ENCODE measurements at places on chromosomes 12 and 14.

DNA sequence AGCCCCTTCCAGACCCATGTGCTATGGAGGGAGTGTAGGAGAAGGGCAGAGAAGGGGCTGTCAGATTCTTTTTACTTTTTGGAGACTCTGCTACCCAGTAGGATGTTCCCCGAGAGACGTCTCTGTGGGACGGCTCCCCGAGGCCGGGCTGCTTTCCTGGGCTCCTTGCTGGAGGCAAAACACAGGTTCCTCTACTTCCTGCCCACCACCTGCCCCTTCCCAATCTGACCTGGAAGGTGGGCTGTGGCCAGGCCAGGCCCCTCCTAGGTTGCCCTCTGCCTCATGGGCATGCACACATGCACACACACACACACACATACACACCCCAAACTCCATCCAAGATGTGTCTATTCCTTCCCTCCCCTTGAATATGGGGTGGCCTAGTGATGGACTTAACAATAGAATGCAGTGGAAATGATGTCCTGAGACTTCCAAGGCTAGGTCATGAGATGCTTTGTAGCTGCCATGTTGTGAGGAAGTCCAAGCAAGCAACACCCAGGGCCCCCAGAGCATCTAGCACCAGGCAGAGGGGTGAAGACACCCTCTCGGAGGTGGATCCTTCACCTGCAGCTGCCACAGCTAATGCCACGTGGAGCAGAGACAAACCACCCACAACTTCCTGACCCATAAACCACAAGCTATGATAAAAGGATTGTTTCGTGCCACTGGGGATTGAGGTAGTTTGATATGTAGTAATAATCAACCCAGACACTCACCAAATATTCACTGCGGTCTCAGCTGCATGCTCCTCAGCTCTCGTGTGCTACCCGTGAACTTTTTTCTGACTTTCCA is 1.6 kb upstream of the ASB2 start:
- DNase-seq, result peak; percentile 50

DNA sequence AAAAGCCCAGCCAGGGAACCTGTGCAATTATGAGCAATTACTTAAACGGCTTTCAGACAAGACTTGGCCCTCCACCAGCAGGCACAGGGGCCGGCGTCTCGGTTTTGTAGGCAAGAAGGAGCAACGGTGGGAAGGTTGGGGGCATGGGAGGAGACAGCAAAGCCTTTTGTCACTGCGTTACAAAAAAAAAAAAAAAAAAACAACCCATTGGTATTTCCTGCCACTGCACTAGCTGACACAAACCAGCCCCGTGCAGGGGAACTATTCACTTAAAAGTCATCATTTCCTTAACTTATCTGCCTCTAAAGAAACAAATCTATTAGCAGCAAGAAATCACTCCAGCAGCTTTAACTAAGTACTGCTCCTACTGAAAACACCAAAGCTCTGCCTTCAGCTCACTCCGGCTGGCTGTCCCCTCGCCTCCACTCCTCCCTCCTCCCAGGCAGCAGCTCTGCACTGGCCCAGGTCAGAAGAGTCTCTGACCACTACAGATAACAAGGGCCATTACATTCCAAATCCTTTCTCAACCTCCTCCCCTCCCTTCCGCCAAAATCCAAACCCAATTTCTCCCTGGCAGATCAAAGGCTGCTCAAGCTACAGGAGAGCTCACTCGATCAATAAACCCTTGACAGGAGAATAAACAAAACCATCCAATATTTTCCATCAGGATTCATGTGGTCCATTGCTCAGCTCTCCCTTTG is 105.2 kb upstream of the CDKN3 start:
- DNase-seq, result no peak

GRCh38 chr14:70652871-70653270 is 11.2 kb downstream of the TTC9 start:
- no peak for DNase-seq

DNA sequence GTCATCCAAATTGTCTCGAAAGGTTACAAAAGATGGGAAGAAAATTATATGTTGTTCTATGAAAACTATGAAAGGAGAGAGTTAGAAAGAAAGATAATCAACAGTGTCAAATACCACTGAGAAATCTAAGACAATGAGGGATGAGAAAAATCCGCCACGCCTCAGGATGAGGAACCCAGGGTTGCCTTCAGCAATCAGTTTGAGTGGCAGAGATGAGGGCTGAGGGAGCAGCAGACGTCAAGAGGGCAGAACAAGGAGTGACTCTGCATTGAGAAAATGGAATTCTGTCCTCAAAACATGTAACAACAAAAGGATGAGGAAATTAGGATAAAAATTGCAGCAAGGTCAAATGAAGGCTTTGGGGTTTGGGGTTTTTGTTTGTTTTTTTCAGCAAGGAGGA is 18.3 kb upstream of the OXA1L start:
- DNase-seq, result no peak

DNA sequence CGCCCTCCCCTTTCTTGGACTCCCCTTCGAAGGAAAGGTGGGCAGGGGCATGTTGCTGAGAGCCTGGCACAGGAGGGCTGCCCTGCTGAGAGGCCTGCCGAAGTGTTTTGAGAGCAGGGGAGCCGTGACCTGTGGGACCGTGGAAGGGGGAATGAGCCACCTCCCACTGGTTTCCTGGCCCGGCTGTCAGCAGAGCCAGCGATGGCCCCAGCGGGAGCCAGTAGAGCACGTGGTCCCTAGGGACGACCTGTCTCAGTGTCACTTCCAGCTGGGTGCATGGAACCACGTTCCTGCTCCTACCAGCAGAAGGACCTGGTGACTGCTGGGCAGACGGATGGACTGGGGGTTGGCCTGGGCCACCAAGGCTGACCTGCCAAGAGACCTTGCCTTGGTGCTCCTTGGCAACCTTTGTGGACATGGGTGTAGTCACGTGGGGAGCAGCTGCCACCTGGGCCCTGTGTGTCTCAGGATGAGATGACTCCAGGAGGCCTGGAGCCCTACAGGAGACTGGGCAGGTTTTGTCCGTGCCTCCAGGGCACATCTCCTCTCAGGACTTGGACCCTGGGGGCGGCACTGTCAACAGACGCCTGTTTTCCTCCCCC is 34.6 kb downstream of the BEGAIN start:
- DNase-seq, result no peak

- peak; percentile 32 for DNase-seq
Observed at GRCh38 chr14:100540141-100540925, 46.9 kb downstream of the BEGAIN start.

GRCh38 chr12:3759878-3760277 is 7.0 kb upstream of the CRACR2A start:
- DNase-seq, result peak; percentile 32

- DNase-seq, result no peak
Observed at GRCh38 chr12:130970908-130971233, 17.2 kb downstream of the ADGRD1 start.

DNA sequence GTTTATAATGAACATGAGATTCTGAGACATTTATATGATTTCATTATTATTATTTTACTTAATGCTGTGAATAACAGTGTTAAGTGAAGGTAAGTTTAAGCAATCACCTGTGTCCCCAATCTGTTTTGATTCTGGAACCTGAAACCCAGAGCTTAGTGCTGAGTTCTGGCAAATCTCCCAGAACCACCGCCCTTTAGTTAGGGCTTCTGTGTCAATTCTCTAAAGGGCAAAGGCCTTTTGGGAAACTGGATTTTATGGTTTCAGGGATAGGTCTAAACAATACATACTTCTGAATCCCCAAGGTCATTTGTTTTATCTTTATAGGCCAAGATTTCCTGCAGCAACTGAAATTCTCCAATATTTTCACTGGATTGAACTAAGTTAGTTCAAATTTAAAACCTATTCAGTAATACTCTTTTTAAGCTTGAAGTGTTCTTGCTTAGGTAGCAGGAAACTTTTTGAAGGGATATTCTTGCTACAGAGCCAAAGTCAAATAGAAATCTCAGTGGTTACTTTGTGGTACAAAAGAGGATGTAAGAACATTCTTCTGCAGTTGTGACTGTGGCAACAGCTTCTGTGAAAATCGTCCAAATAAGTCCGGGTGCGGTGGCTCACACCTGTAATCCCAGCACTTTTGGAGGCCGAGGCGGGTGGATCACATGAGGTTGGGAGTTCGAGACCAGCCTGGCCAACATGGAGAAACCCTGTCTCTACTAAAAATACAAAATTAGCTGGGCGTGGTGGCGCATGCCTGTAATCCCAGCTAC is 10.0 kb upstream of the PKP2 start:
- DNase-seq, result no peak

DNA sequence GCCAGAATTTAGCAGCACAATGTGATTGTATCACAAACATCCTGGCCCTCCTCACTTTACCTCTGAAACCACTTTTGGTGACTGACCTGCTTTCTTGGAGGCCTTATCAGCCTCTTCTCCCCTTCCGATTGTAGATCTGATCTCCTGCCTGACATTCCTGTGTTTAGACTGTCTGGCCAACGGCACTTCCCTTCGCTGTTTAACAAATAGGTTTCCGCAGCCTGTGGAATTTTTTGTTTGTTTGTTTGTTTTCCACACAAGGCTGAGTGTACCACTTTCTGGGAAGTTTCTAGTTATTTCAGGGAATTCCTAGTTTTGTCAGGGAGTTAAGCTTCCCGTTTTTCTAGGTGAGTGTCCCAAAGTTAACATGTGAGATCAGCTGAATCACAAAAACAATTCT is 65.9 kb upstream of the CDKN3 start:
- no peak for DNase-seq

GRCh38 chr12:42790761-42791151 is 201.2 kb upstream of the PRICKLE1 start:
- DNase-seq, result no peak

DNA sequence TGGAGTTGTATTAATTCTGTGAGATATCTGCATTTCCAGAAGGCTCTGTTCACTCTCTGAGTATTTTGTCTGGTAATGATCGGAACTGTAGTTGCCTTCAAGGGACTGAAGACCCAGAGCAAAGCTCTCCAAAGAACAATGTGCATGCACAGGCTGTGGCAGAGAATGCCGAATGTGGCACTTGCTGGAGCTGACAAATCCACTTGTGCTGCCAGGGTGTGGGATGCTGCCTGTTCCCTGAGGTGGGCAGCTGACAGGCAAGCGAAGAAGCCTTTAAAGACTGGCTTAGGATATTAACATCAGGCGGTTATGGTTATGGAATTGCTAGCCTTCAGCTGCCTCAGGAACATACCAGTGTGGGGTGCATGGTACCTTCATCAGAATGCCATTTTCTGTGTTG is 419.9 kb upstream of the ATP2B1 start:
- no peak for DNase-seq

DNA sequence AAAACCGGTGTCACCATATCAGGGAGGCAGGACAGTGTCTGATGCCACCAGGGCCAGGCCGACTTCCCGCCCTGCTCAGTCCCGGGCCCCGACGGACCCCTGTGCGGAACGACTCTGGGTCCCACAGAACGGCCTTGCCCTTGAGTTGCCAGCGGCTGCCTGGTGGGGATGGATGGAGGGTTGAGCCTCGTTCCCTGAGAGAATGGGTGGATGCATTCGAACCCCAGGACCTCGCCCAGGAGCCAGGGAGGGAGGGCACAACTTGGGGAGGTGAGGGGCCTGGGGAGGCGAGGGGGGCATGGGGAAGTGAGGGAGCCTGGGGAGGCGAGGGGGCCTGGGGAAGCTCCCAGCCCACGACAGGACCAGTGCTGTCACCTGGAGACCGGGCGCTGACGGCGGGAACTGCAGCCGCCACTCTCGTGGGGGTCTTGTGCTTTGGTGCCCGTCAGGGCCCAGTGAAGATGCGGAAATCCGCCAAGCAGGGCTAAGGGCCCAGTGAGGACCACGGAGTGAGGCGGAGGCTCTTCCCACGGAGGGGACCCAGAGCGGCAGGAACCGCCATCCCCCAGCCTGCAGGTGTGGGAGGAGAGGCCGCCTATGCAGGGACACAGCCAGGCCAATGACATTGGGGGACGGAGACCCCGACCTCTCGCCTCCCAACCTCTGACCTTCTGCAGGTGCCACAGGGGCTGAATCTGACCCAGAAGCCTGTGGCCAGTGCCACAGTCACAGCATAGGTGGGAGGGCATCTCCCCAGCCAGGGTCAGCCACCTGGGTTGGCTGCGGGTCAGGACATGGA is 74.4 kb upstream of the GALNT9 start:
- no peak for DNase-seq

DNA sequence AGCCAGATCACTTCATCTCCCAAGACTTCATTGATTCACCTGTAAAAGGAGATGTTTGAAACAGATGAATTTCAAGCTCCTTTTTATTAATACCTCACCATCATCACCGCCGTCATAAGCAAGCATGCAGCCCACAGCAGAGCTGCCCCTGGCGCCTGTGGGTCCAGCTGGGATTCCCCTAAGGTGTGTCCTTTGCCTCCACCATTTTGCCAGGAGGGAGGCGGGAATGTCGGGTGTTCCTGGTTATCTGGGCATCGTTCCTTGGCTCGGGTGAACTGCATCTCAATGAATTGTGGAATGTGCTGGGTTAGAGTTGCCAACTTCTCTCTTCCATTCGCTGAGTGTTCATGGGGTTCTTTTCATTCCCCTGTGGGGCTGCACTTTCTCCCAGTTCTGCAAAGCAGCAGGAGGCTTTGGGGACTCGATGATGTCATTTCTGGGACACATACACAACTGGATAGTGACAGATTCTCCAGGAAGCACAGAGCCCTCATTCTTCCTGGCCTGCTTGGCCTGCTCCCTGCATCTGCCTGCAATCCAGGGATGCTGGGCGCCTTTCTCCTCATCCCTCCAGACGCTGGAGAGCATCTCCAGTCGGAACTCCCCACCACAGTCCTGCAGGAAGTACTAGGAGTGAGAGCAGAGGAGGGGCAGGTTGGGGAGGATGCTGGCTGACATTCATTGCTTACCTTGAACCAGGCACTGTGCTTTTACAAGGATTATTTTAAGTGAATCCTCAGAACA is 10.1 kb downstream of the CCND2 start:
- DNase-seq, result no peak

DNA sequence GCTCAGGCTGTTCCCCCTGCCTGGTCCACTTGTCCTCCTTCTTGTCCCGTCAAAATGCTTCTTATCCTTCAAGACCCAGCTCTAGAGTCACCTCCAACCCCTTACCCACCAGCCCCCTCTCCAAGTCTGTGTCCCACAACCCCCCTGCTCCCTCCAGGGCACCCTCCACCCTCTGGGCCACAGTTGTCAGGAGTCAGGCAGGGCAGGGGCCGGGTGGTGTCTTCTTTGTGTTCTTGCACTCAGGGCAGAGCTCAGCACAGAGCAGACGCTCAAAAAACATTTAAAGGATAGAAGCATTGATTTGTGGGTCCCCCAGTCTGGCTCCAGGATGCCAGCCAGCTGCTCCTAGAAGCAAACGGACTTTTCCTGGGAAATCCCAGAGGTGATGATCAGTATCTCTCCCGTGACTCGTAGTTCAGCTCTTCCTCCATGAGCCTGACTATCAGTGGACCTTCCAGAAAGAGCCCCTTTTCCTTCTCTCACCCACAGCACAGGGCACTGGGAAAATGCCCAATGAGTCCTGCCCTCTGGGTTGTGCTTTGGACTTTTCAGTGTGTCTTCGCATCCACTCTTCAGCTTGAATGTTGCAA is 17.2 kb upstream of the BDKRB1 start:
- no peak for DNase-seq
